ENCODE measurements at places on chromosomes 4 and X.

GRCh38 chr4:1057403-1057745 is 45.9 kb downstream of the FGFRL1 start:
- no peak for DNase-seq

GRCh38 chr4:19301527-19301926 is 950.2 kb upstream of the SLIT2 start:
- DNase-seq = no peak

DNA sequence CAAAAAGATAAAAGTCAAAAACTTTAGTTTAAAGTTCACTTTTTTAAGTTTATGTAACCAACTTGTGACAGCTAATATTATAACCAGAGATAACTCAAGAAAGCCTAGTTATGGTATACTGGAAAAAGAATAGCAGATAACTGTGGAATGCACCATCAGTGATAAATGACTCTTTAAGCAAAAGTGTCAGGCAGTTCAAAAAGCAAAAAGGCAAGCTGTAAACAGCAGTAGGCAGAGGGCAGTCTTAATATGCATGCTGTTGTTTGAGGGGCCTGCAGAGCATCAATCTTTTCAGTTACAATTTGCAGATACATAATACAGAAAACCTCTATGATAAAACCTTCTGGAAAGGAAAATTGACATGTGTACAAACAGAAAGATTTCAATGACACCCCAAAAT is 81.8 kb upstream of the JADE1 start:
- DNase-seq = no peak

GRCh38 chr4:146439999-146440398 is 81.7 kb downstream of the SLC10A7 start:
- DNase-seq = no peak

DNA sequence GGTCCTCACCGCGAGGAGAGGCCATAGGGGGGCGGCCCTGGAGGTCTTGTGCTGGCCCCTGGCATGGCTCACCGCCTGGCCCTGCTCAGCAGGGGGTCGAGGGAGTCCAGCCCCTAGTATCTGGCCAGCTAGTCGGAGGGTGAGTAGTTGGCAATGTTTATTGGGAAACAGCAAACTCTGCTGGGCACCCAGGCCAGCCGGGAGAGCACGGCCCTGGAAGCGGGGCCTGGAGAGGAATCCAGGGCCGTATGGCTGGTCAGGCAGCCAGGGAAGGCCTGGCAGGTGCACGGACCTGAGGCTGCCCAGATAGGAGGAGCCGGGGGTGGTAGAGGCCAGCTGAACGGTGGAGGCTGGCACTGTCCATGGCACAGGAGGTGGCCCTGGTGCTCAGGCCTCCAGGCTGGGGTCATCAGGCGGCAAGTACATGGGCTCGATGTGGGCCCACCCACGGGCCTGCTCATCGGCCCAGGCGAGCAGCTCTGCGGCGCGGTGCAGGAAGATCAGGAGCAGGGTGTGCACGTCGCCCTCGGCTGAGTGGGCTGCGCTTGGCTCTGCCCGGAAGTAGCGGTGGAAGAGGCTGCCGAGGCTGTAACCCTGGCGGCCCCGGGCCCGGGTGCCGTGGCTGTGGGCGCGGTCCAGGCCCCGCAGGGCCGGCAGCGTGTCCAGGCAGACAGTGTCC is 1.4 kb downstream of the TREX2 start:
- DNase-seq = no peak

DNA sequence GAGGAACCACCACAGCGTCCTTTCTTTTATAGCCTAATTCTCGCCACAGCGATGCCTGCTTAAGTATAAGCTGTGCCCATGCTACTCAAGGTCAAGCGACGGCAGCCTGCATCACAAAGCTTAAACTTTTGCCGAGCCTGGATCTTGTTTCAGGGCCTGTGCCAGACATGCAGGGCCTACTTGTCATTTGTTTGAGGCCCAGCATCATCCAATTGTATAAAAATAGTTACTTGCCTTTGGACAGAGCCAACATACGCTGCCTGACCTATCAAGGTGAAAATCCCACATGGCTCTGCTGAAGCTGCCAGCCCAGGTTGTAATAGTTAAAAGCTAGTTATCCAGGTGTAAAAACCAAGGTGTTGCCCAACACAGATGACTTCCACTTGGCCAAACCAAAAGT is 107.1 kb downstream of the TMEM131L start:
- no peak for DNase-seq

- no peak for DNase-seq
Observed at GRCh38 chr4:139933104-139933503, 220.9 kb downstream of the MAML3 start.

DNA sequence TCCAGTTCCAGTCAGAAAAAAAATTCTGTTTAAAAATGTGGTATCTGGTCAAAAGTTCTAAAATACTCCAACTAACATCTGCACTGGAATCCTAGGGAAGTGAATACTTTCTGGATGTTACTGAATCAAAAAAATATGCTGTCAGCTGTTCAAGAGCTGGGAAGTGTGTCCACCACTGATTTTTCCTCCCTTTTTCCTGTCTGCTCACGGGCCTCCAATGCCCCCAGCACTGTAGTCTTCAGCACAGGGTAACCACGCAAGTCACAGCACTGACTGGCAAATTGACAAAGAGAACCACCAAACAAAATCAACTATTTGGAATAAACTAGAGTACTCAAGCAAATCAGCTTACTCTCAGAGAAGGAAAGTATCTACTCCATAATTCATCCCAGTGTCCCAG is 9.9 kb downstream of the VEGFC start:
- no peak for DNase-seq

DNA sequence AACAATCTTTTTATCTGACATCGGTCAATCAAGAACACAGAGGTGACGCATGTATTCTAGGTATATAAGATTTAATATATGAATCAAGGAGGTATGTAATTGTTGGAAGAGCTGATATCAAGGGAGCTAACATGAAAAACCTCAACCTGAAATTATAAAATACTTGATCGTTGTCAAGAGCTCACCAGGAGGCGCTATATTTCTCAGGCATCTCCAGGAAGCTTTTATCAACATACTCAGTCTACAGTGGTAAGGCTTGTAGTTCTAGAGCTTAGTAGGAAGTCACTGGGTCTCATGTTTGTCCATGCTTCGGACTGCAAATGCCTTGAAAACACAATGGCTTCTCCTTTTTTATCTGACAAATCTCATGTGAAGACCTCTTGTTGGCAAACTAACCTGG is 156.1 kb downstream of the GRXCR1 start:
- no peak for DNase-seq

- DNase-seq = peak; percentile 44
Observed at GRCh38 chrX:39242187-39242586, 440.9 kb downstream of the MID1IP1 start.

DNA sequence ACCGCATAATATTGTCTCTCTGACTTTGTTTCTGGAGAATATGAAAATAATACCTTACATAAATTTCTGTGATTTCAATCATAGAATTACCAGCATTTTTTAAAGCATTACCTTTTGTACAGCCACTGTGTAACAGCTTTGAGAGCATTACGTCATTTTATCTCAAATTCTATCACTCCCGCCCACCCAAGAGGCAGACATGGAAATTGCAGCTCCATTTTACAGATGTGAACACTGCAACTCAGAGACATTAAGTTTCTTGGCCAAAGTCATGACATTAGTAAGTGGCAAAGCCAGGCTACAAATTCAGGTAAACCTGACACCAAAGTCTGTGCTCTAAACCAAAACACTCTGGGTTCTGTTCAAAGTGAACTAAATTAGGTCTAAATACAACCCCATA is 33.6 kb upstream of the KDR start:
- DNase-seq = no peak

DNA sequence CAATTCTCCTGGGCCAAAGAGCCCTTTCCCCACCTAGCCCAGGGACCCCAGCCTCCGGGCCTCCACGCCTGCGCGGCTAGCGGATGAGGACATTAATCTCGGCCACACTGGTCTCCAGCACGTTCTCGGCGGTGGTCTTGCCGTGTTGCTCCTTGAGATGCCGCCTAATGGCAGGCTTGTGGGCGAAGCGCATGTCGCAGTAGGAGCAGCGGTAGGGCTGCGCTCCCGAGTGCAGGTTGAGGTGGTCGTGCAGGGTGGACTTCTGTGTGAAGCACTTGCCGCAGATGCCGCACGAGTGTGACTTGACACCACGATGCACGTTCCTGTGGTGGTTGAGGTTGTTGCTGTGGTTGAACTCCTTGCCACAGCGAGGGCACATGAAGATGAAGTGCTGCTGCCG is 72.1 kb downstream of the UBE2K start:
- DNase-seq = no peak

DNA sequence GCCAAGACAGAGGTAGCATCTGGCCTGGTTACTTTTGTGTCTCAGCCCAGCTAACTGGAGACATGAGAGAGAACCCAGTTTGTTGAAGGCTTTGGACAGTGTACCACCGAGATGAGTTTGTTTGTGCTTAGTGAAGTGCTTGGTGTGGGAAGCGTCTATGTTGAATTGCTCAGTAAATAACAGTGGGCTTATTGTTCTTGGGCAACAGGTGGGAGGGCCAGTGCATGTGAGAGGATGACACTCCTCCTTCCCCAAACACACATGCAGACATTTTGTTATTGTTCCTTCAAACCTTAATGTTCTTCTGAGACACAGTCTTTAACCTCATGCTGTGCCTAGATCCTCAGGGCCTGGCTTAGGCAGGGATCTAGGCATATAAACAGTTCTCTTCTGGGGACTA is 39.7 kb downstream of the MSN start:
- no peak for DNase-seq

DNA sequence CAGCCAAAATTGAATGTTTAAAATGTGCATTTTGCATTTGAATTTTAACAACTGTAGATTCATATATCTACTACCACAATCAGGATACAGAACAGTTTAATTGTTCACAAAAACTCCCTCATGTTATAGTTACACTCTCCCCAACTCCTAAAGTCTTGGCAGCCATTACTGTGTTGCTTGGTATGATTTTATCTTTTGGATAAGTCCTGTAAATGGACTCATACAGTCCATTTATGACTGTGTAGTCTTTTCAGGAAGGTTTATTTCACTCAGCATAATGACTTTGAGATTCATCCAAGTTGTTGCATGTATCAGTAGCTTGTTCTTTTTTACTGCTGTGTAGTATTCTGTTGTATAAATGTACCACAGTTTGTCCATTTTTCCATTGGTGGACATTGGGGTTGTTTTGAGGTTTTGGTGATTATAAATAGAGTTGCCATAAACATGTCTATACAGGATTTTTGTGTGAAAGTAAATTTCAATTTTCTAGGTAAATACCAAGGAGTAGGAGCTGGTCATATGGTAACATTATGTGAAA is 9.9 kb downstream of the FAM193A start:
- no peak for DNase-seq

DNA sequence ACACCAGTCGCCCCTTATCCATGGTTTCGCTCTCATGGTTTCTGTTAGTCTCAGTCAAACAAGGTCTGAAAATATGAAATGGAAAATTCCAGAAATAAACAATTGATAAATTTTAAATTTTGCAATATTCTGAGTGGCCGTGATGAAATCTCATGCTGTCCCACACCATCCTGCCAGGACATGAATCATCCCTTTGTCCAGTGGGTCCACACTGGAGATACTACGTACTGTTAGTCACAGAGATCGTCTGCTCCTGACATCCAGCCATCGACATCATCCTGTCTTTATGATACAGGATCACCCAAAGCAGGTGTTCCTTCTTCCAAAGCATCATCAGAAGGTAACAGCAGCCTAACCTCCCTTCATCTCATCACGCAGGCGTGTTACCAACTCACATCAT is 76.5 kb upstream of the MSX1 start:
- no peak for DNase-seq

GRCh38 chrX:154401918-154402621 is 3.9 kb downstream of the RPL10 start:
- DNase-seq = no peak

DNA sequence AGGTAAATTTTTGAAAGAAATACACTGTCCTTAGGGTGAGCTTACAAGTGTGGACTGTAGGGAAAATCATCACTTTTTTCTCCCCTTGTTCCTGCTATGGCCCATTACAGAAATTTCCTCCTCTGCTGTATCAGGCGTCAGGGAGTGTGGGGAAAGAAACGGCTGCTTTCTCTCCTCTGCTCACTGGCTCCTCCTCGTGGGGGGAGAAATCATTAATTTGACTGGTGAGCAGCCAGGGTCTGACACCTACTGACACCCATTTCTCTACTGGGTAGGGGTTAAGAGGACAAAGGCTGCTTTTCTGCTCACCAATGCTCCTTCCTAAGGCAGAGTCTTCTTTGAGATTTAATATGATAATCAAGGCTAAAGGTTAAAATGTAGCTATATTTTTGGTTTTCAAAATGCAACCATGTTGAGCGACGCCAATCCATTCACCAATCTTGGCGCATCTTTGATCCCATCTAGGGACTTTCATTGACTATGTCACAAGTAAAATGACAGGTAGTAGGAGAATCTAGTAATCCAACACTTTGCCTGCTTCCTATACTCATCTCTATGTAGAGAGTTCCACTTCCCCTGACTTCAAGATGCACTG is 25.1 kb downstream of the SETD7 start:
- peak; percentile 75 for DNase-seq

- DNase-seq = no peak
Observed at GRCh38 chr4:118279920-118280432, 72.8 kb downstream of the PRSS12 start.

GRCh38 chr4:99062120-99062519 is 26.5 kb downstream of the ADH5 start:
- no peak for DNase-seq

DNA sequence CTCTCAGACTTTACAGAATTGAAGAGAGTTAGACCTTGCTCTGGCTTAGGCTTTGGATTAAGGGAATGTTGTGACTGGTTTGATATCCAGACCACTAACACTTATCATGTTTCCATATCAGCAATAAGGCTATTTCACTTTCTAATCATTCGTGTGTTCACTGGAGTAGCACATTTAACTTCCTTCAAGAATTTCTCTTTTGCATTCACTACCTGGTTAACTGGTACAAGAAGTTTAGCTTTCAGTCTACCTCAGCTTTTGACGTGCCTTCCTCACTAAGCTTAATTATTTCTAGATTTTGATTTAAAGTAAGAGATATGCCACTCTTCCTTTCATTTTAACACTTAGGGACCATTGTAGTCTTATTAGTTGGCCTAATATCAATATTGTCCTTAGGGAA is 62.6 kb downstream of the CASP6 start:
- DNase-seq = no peak

DNA sequence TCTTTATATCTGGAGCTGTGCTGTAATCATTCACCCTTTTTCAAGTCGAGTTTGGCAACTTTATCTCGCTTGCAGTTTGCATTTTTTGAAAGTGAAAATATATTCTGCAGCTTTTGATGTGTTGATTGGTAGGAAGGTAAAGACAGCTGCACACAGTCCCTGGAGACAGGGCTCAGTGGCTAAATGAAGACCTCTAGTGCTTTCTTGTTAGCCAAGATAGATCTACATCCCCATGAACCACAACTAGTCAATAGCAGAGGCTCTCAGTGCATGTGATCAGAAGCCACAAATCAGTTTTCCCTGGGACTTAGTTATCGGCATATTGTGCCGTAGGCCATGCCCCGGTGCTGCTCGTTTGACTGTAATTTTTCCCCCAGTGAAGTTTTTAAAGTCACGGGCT is 587.7 kb upstream of the PITX2 start:
- DNase-seq = no peak

GRCh38 chr4:107801766-107802211 is 22.9 kb upstream of the SGMS2 start:
- DNase-seq = no peak
